ENCODE measurements at places on chromosomes 1 and 21. TPM values are rescaled to one million over a fixed set of nuclear protein-coding genes. Genes with fewer than 3 reads are reported as not detected.

The ASAP3 gene
- total RNA-seq, result 22.0 TPM

The S100A1 gene
- not detected for total RNA-seq

The OLIG1 gene
- total RNA-seq, result not detected

The FCRL1 gene
- not detected for total RNA-seq

The PCSK9 gene
- 75.0 TPM for total RNA-seq

The THEM5 gene
- not detected for total RNA-seq

The SLC25A34 gene
- total RNA-seq, result 1.7 TPM

The RAB3B gene
- 3.4 TPM for total RNA-seq

The TSSK3 gene
- total RNA-seq, result 1.0 TPM

The ST6GALNAC3 gene
- total RNA-seq, result 0.21 TPM

The NTNG1 gene
- 6.1 TPM for total RNA-seq

The GPR3 gene
- total RNA-seq, result 2.3 TPM

The HORMAD1 gene
- not detected for total RNA-seq

The HSD11B1 gene
- not detected for total RNA-seq

The TTLL7 gene
- 15.5 TPM for total RNA-seq

The FCGR1A gene
- total RNA-seq, result not detected

The LRRC39 gene
- 0.17 TPM for total RNA-seq

The IGSF9 gene
- 1.2 TPM for total RNA-seq

The PLD5 gene
- 6.5 TPM for total RNA-seq

The PKP1 gene
- 149 TPM for total RNA-seq

The RNU1-4 gene
- 1,398 TPM for total RNA-seq

The AGMAT gene
- 0.45 TPM for total RNA-seq

The BACE2 gene
- total RNA-seq, result 128 TPM

The AMY1C gene
- total RNA-seq, result not detected

The LCE1D gene
- not detected for total RNA-seq

The OR6K3 gene
- total RNA-seq, result not detected

The DNASE2B gene
- not detected for total RNA-seq

The NMNAT2 gene
- 0.59 TPM for total RNA-seq

The ADAM30 gene
- not detected for total RNA-seq

The SLAMF1 gene
- not detected for total RNA-seq

The RCSD1 gene
- 0.40 TPM for total RNA-seq

The PALMD gene
- 36.7 TPM for total RNA-seq

Data from mammary epithelial cell (primary cell).